ENCODE measurements at places on chromosomes 6 and 20. TPM values are rescaled to one million over a fixed set of nuclear protein-coding genes. Genes with fewer than 3 reads are reported as not detected.

- DNase-seq: no peak
These were observed 64.2 kb downstream of the TFAP2A start for GRCh38 chr6:10350720-10351119.

- no peak for DNase-seq
These were observed 24.3 kb upstream of the SCRT2 start for GRCh38 chr20:699811-700338.

DNA sequence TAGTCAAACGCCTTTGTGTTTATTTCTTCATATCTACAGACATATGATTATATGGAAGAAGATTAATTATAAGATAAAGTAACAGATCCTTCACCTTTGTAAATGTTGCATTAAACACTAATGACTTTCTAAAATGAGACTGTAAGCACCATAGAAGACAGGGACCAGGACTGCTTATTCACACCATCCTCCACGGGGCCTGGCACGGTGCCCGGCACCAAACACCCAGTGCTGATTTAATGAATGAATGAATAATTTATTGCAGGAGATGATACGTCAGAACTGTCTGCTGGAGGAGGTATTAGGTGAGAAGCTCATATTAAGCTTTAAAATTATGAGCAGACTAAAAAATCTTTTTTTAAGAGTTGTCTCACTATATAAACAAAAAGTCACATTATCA, 88.3 kb downstream of the SLX4IP start:
- no peak for DNase-seq

- DNase-seq: peak; percentile 15
These were observed 30.3 kb upstream of the RCAN2 start for GRCh38 chr6:46521464-46521971.

- DNase-seq: no peak
These were observed 90.4 kb downstream of the TNFAIP3 start for GRCh38 chr6:137957471-137957870.

DNA sequence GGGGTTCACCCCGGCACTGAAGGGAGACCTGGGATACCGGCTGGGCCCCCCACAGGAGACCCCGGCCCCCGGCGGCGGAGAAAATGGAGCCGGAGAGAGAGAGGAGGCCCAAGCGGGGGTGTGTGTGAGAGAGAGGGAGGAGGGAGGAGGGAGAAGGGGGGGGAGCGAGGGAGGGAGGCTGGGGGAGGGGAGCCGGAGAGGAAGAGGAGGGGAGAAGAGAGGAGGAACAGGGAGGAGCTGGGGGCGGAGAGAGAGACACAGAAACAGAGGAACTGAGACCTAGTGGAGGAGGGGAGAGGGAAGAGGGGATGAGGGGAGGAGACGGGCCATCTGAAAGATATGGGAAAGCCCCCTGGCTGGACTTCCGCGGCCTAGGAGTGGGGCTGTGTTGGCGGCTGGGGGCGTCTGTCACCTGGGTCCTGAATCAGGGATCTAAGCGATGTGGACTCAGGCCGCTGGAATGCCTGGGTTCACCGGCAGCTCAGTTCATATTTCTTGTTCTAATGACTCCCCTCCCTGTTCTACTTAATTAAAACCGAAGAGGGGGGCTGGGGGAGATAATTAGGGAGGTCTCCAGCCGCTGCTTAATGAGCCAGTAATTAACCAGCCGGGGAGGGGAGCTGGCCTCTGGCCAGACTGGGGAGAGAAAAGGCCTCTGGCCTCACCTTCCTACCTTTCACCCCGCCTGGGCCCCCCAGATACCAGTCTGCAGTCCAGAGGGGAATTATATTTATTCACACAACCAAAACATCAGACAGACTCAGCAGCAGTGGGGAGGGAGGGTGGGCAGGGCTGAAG, at the start of gene PBX2:
TSS of gene PBX2 (minus strand) at position 149 of the 798 bp plus-strand sequence. CDS start 287 bp downstream, outside the sequence.
- peak; percentile 89 for DNase-seq

DNA sequence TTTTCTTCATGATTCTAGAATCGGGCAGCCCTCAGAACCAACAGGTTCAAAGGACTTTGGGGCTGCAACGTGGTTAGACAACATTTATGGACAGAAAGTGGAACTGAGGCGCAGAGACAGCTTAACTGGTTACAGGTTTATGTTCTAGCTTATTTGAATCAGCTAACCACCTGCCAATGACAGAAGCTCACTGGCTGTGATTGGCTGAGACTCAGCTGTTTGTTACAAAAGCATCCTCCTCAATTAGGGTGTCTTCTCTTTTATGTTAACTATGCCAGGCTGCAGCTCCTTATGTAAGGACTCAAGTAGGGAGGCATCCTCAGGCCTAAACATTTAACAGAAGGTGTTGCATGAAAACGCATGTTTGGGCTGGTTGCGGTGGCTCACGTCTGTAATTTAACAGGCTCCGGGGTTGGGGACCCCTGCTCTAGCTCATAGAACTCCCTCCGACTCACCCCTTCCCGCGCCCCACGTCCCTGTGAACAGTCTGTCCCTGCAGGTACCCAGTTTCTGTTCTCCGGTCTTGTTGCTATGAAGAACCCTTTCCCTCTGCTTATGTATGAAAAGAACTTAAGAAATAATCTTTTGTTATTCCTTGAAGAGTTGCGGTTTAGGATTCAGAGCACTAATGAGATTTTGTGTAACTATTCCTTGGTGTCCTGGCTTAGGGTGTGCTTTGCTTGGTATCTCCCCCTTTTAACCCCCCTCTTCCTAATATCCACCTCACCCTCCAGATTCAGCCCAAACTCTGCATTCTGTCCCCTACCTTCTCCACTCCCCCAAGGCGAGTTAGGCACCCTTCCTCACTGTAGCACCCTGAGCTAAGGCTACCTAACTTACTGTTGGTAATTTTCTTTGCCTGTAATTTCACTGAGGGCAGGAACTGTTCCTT, 1.2 kb upstream of the TMEM181 start:
- DNase-seq: no peak

DNA sequence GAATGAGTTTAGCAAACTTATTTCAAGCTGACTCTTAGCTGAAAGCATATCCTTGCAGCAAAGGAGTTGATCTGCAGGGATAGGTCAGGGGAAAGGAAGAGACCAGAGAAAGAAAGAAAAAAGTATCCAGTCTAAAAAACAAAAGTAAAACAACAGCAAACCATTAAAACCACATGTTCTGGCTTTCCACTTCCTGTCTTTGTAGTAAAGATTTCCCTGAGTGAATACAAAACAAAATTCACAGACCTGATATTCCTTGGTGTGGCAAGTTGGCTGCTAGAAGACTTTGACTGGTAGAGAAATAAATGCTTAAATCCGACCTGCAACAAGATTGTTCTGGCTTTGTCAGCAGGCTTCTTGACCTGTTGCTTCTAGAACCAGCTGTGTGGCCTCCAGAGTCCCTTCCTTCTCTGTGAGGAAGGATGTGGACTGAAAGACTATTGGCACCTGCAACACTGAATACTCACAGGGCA, 23.4 kb upstream of the MCM3 start:
- no peak for DNase-seq

DNA sequence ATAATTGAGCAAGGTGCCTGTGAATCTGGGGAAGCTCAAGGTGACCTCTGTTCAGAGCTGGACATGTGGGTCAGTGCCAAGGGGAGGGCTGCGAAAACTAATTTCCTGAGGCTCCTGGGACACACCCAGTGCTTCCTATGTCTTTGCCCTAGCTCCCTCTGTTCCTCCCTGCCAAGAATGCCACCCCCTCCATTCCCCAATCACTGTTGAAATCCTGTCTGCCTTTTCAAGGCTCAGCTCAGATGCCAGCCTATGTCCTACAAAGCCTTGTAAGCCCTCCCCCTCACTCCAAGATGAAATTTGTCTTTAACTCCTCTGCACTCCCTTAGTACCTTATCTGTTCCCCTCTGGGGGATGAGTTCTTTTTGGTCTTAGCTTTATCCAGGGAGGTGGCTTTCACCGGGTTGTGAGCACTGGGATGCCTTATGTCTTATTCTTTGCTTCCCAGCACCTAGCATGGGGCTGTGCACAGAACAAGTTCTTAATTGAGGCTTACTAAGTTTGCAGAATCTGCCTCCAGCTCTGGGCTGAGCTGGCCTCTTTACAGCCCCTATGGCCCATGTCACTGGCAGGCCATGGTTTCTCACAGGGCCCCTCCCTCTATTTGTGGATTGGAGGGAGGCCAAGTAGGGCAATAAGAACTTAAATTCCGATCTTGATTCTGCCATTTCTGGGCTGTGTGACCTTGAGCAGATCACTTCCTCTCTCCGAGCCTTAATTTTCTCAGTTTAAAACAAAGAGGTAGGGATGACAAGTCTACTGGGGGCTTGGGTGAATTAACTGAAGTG, 51.5 kb upstream of the EPB41L1 start:
- DNase-seq: no peak

- no peak for DNase-seq
These were observed 219.2 kb upstream of the ZFP64 start for GRCh38 chr20:52410731-52411234.

DNA sequence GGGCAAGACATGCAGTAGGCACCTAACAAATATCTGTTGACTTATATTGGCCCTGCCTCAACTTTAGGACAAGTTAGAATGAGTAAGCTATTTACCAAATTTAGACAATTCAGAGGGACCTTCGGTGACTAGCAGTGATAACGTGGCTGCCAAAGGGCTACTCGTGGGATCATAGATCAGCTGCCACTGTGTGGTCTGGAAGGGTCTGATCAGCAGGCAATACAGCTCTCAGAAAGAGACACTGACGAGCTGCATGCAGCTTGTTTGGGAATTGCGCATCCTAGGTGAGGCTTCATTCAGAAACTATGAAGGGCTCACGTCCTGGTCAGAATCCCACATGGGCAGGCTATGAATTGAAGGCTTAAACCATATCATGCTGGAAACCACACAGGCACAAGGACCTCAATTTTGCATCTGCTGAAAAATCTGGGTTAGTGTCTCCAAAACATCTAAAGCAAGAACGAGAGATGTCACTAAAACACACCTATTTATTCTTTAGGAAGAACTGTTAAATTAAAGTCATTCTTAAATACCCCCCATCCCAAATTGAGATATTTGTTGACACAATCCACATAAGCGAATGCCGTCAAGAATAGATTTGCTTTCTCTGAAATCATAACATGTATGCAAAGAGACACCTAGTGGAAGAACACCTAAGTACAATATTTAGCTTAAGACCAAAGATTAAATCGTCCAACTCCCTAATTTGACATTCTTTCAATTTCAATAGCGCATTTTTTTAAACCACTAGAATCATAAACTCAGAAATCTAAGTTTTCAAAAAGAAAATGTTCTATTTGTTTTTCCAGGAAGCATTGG, 79.6 kb downstream of the IPCEF1 start:
- DNase-seq: peak; percentile 50

DNA sequence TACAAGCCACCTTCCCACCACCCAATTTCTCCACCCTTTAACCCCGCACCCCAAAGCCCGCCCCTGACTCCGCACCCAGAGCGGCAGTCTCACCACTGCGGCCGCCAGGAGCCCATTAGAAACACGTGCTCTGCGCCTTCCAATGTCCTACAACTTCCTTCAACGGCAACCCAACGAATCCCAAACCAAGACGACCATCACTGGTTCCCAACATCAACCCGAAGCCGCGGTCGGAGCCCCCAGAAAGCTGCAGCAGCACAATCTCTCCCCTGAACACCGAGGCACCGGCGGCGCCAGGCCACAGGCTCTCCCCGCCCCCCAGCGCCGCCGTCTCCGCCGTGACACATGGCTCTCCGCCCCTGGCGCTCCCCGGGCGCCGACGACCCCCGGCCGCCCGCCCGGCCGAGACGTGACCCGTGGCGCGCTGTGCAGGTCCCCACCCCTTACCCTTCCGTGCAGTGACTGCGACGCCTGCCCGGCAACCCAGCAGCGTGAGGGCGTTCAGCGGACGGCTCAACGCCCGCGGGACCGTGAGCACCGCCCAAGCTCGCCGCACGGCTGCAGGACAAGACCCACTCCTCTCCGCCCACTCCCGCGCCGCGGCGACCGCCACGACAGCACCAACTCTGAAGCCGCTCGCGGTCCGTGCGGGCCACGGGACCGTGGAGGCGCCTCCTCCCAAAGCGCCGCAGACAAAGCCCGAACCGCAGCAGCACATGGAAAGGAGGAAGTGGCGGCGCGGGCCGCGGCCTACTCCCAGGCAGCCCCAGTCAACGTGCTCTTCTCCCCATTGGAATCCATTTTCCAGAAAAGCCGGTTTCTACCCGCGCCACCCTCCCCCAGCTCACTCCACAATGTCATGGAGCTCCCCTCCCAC, 551 bp downstream of the SYNCRIP start:
- peak; percentile 45 for DNase-seq

DNA sequence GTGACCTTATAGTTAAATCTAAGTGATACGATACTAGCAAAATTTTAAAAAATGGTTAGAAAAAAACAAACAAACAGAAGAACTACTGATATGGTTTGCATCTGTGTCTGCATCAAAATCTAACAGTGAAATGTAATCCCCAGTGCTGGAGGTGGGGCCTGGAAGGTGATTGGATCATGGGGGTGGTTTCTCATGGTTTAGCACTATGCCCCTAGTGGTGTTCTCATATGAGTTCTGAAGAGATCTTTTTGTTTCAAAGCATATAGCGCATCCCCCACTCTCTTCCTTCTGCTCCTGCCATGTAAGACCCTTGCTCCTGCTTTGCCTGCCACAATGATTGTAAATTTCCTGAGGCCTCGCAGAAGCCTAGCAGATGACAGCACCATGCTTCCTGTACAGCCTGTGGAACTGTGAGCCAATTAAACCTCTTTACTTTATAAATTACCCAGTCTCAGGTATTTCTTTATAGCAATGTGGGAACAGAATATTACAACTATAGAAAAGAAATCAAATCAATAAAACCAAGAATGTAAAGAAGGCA, 5.4 kb downstream of the FBXL4 start:
- no peak for DNase-seq

DNA sequence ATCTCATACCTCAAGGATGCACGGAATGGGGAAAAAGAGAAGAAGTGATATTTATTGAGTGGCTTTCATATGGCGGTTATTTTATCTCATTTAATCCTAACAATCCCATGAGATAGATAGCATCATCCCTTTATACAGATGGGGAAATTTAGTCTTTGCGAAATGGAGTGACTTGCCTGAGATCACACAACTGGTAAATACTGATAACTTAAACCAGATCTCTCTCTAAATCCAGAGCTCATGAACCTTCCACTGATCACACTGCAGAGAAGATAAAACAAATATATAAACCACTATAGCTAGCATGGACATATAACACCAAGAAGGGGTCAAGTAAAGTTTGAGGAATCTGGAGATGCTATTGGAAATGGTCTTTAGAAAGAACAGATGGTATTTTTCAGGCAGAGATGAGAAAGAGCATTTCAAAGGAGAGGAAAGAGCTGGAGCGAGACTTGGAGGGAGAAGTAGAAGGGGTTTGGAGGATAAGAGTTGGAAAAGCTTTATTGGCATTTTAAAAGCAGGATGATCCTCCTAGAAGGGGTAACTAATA, 139.8 kb upstream of the TNFAIP3 start:
- peak; percentile 42 for DNase-seq

GRCh38 chr6:3386374-3386857, 70.4 kb downstream of the SLC22A23 start:
- DNase-seq: no peak

DNA sequence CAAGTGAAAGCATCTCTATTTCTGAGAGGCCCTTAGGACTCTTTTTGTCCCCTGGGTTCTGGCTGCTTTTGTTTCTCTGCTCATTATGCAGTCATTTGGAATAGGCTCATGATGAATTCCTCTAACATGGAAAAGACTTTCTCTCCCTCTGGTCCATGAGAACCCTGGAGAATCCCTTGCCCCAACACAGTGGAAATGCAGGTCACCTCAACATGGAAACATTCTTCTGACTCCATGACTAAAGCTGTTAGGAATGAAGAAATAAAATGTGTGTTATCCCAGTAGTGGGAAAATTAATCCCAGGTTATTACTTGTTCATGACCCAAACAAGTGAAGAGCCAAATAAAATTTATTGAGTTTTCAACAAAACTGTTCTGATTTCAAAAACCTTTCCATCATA, 458.6 kb downstream of the EPM2A start:
- DNase-seq: peak; percentile 30

The HLA-C gene
- polyA plus RNA-seq: 104 TPM

The GSTA3 gene
- polyA plus RNA-seq: not detected

The RSPO4 gene
- not detected for polyA plus RNA-seq

The CCN5 gene
- not detected for polyA plus RNA-seq

The LPIN3 gene
- 6.1 TPM for polyA plus RNA-seq
